M059J (cell line): ENCODE measurements at places on chromosomes 16 and 17. TPM values are rescaled to one million over a fixed set of nuclear protein-coding genes. Genes with fewer than 3 reads are reported as not detected.

DNA sequence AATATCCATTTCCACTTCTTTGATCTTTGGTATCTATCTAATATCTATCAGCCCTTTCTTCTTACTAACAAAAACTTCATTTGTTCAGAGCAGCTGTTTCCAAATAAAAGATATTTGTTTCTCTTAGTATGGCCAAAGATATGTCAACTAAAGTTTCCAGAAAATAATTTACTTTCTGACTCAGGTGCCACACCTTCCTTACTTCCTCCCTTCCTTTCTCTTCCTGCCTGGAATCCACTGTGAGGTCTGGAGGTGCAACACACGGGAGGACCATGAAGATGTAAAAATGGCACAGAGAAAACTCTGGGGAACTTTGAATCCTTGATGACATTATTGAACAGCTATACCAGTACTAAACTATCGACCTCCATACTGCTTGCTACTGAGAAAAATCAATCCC is 14.0 kb downstream of the MED13 start:
- no peak for DNase-seq

- DNase-seq, result peak; percentile 40
Measured at GRCh38 chr16:49857423-49858181, 1.7 kb upstream of the ZNF423 start.

The SOCS1 gene
- 6.6 and 8.3 TPM in 2 replicates for total RNA-seq

- no peak for DNase-seq
Measured at GRCh38 chr16:83253521-83253920, 554.3 kb upstream of the HSBP1 start.

DNA sequence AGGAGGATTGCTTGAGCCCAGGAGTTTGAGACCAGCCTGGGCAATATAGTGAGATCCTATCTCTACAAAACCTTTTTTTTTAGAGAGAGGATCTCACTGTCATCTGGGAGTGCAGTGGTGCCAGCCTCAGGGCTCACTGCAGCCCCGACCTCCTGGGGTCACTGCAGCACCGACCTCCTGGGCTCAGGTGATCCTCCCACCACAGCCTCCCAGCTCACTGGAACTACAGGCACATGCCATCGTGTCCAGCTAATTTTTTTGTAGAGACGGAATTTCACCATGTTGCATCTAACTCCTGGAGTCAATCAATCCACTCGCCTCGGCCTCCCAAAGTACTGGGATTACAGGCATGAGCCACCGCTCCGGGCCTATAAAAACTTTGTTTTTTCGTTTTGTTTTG is 15.4 kb downstream of the MAPK8IP3 start:
- no peak for DNase-seq

The PLCG2 gene
- total RNA-seq, result 1.3 and 3.2 TPM in 2 replicates

DNA sequence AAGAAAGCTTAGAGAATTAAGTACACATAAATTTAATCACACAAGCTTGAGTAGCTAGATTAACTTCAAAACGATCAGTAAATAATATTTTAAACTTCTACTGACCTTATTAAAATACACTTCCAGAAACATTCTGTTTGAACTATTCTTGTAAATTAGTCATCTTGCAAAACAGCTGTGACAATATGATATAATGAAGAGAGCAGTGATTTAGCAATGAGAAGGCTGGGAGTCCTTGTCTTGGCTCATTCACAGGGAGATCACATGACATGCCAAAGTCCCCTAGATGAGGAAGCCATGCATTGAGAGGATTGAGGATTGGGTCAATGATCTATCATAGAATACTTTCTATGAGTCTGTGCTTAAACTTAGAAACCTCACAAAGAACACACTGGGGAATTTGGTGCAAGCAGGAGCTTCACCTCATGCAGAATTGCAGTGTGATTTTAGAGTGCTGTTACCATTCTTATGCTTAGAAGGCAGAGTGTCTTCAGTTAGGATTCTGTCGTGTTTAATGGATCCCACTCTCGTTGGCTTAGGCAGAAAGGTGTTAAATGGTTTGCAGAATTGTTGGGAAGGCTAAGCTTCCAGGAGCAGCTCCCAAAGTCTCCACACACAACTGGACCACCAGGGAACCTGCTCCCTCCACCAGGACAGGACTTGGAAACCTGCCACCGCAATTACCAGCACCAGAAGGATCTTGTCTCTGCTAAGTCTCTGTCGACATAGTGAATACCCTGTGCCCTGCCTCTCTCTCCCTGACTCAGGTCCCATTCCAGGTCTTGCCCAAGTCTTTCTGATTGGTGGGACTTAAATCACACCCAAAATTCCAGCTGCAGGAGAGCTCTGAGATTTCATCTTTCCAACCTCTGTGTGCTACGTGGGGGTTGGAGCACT is 87.1 kb downstream of the USP22 start:
- peak; percentile 15 for DNase-seq

DNA sequence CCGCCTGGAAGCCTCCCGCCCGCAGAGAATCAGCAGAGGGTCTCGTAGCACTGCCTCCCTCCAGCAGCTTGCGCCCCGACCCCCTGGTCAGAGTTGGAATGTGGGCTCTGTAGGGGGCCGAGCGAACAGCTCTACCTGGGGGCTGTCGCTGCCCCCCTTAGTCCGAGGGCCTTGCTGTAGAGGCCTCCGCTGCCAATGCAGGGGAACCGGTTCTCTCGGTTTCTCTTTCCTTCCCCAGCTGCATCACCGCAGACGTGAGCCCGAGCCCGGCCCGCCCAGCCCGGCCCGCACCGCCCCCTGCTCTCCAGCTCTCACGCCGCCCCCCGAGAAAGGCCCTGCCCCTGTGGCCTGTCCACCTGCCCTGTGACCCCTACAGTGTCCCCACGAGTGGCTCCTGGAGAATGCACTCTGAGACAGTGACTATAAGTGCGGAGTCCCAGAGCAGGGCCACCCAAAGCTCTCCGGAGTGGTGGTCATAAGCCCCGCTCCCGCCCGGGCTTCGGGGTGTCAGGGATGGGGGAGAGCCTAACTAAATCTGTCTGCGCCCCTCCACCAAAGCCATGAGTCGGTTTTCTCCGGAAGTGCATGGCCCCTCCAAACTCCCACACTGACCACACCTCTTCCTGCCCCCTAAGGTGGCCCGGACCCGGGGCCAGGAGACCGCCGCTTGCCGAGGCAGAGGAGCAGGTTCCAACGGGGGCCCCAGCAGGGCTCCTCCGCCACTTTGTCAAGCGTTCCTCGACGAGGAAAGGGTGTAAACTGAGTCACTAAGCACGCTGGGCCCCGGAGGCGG is 1.7 kb downstream of the ARHGAP27 start:
- no peak for DNase-seq

The NEUROD2 gene
- not detected in 2 replicates for total RNA-seq

DNA sequence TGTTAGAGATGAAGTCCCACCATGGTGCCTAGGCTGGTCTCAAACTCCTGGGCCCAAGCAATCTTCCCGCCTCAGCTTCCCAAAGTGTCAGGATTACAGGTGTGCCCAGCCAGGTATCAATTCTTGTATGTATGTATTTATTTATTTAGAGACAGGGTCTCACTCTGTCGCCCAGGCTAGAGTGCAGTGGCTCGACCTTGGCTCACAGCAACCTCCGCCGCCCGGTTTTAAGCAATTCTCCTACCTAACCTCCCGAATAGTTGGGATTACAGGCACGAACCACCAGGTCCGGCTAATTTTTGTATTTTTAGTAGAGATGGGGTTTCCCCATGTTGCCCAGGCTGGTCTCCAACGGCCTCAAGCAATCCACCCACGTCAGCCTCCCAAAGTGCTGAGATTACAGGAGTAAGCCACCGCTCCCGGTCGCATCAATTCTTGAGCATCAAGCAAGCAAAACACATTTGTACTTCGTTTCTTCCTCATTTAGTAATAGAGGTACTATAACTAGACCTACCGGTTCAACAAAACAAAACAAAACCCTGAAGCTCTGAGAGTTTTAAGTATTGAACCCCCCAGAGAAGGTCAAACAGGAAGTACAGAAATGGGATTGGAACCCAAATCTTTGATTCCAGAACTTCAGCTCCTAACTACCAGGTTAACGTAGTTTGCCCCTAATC is 1.0 kb upstream of the ZNF500 start:
- DNase-seq, result peak; percentile 56

The CEMP1 gene
- not detected in 2 replicates for total RNA-seq

The MT1A gene
- 9.6 TPM in 1 of 2 replicates, not detected in the other for total RNA-seq

The RTN4RL1 gene
- total RNA-seq, result 0.12 and 0.67 TPM in 2 replicates

DNA sequence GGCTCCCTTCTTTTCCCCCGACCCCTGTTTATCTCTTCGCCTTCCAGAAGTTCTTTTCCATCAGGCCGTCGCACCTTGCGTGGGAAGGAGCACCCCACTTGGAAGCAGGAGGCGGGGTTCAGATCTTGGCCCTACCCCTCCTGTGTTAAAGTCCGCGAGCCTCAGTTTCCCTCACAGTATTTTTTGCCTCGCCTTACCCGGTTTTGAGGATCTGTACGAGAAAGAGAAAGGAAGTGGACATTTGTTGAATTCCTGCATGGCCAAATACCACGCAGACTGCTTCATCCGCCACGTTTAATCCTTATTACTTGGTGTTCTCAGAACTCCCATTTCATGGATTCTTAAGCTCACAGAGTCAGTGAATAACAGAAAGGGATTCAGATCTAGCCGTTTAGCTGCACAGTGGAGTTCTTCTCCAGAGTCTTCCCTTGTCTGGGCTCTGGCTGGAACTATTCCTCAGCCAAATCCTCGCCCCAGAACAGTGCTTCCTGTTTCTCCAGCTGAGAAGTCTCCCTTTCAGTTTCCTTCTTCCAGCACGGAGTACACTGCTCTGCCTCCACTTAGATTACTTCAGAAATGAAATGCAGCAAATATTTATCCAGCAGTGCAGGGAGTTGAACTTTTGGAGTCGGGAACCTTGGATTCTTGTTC is 590 bp downstream of the TMEM219 start:
- peak; percentile 54 for DNase-seq

DNA sequence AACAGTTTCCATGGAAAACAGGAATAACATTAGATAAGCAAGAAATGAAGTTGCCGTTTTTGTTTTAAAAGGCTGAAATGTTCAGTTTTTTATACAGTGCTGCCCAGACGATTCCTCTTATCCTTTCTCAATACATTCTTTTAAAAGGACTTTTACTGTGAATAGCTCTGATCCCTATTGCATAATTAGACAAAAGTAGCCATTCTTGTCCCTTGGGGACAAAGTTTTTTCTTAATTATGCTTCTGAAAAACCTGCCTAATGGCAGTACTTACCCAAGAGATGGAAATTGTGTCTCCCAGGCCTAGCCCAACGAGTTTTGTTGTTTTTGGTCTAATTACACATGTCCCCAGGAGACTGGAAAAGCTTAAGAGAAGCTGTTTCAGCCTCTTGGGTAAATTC is 27.6 kb downstream of the NXPH3 start:
- DNase-seq, result no peak

DNA sequence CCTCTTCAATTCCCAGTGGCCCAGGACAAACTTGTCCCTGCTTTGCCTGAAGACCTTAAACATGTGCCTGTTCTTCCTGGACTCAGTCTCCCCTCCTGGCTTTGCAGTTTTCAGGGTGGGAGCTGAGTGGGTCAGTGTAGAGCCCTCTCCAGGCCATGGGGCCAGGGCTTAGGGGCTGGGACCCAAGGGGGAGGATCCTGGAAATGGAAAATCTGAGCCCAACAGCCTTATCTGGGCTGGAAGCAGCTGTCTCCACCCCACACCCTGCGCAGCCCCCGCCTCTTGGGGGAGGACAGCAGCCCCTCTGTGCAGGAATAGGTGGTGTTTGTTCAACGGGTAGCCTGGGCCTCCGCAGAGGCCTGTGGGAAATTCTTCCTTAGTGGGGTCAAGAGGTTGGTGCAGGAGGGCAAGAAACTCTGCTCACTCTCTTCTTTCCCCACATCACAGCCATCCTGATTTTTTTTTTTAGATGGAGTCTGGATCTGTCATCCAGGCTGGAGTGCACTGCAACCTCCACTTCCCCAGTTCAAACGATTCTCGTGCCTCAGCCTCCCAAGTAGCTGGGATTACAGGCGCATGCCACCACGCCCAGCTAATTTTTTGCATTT is 6.8 kb upstream of the SMTNL2 start:
- no peak for DNase-seq

DNA sequence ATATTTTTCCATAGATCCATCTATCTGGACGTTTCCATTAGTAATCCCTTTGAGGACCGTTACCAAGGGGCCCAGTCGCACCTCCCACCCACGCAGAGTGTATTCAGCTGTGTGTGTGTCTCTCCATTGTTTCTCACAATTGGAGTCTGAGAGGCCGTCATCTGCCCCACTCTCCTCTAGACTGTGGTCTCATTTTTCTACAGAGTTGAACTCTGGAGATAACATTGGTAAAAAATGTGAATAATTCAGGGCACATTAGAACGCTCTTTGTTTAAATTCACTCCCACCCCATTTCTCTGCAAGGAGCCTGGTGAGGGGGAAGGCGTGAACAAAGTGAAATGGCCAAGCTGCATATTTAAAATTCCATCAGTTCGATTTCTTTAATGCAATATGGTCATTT is 333.1 kb upstream of the MAF start:
- DNase-seq, result no peak

The CCDC78 gene
- total RNA-seq, result 0.25 TPM in 1 of 2 replicates, not detected in the other

The CES5A gene
- not detected in 2 replicates for total RNA-seq

DNA sequence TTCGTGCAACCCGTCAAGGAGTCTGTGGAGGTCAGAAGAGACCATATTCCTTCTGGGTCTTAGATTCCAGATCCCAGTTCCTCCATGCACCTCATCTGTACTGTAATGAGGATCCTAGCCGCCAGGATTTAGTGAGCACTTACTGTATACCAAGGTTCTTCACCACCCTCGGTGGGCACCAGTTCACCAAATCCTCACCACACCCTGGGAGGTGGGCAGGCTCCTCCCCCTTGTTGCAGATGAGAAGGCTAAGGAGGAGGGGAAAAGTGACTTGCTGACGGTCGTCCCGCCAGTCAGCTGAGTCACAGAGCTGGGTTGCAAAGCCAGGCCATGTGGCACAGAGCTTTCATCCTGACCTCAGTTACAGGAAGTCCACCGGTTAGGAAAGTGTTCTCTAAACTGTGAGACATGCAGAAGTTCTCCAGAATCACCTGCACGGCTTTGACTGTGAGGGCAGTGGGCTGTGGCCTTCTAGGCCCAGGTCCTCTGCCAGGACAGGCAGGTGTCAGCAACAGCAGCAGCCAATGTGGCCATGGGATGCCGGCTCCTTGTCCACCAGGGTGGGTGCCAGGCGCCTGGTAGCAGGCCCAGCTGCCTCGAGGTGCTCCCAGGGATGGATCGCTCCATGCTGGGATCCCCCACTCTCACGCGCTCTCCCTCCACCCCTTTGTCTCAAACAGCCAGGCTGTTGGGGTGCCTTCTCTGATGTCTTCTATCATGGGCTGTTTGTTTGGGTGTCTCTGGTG is 240.3 kb upstream of the GSE1 start:
- DNase-seq, result peak; percentile 90

DNA sequence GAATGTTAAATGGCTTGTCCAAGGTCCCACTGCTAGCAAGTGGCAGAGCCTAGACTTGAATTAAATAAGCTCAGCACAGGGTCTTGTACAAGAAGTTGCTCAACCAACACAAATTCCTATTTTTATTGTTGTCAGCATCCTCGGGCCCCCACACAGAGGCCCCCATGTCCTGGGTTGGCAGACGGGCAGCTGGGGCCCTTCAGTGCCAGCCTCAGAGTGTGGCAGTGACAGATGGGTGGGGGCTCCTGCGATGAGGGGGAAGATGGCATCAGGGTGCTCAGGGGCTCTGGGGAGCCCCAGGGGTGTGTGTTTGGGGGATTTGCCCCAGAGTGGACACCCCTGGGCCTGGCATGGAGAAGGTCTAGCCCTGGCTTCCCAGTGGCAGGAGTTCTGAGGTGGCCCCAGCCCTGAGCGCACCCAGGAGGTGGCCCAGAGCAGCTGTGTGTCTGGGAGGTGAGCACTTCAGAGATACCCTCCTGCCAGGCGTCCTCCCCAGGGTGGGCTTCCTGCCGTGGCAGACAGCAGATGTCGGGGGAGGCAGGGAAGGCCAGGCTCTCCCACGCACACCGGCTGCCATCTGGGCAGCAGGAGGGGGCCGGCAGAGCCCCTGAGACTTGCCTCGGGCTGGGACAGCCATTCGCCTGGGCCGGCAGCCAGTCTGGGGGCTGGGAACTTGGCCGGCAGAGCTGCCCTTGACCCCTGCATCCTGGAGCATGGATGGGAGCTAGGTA is 150.8 kb downstream of the C16orf78 start:
- no peak for DNase-seq
